NCI-H2171 (cell line): ENCODE measurements at places on chromosomes 7 and 10.

GRCh38 chr10:97782455-97783228 is 10.8 kb upstream of the SFRP5 start:
- DNase-seq = no peak

DNA sequence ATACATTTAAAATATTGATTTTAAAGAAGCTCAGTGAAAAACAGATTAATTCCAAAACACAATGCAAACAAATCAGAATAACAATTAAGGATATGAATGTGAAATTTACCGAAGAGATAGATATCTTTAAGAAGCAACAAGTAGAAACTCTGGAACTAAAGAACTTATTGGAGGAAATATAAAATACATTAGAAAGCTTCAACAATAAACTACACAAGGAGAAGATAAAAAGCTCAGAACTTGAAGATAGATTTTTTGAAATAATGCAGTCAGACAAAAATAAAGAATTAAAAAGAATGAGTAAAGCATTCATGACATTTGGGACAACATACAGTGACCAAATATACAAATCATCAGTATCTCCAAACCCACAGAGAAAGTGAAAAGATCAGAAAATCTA is 43.2 kb downstream of the HIBADH start:
- DNase-seq = no peak

- no peak for DNase-seq
Observed at GRCh38 chr10:112827951-112828350, 122.1 kb upstream of the TCF7L2 start.

DNA sequence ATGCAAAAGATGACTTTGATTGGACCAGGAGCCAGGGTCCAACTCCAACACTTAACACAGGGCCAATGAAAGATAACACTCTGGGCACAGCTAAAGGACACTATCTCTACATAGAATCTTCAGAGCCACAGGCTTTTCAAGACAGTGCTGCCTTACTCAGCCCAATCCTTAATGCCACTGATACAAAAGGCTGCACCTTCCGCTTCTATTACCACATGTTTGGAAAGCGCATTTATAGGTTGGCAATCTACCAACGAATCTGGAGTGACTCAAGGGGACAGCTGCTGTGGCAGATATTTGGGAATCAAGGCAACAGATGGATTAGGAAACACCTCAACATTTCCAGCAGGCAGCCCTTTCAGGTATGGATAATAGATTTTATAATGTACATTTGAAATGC is 160.7 kb downstream of the MALRD1 start:
- peak; percentile 30 for DNase-seq

DNA sequence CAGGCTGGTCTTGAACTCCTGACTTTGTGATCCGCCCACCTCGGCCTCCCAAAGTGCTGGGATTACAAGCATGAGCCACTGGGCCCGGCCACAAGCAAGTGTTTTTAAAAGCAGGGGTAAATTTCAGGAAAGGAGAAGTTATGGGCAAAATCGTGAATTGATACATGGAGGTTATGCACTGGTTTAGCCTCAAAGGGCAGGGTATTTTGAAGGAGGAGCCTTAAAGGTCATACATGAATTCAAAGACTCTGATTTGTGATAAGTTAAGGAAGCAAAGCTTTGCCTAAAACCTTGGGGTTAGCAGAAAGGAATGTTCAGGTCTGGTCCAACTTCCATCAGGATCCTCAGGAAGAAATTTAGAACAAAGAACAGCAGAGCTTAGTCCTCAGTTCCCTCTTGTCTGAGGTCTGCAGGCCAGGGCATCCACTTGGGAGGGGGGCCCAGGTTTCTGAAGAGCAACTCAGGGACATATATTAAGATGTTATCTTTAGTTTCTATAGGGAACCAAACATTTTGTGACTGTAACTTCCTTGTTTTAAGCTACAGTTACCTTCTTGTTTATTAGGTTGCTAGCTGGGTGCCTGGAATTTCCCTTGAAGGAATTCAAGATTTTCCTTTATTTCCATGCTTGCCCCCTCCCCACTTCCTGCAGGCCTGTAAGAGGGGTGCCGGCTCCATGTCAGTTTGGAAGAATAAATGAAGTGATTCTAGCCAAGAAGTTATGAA is 2.8 kb upstream of the REPIN1 start:
- DNase-seq = no peak

DNA sequence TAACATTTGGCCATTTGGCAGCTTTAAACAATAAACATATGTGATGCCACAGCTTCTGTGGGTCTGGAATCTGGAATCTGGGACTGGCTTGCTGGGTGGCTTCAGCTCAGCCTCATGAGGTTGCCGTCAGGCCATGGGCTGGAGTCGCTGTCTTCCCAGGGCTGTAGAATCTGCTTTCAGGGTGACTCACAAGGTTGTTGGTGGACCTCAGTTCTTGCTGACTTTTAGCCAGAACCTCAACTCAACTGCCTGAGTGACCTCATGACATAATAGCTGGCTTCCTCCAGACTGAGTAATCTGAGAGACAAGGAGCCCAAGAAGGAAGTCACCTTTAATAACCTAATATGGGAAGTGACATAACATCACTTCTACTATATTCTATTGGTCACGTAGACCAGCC is 44.6 kb upstream of the TSPAN13 start:
- no peak for DNase-seq

- no peak for DNase-seq
Observed at GRCh38 chr10:45160271-45160670, 155.1 kb downstream of the OR13A1 start.

GRCh38 chr7:157585113-157585861 is 248.5 kb downstream of the DNAJB6 start:
- DNase-seq = no peak

GRCh38 chr10:62083412-62084267 is 182.1 kb downstream of the ARID5B start:
- DNase-seq = peak; percentile 83

DNA sequence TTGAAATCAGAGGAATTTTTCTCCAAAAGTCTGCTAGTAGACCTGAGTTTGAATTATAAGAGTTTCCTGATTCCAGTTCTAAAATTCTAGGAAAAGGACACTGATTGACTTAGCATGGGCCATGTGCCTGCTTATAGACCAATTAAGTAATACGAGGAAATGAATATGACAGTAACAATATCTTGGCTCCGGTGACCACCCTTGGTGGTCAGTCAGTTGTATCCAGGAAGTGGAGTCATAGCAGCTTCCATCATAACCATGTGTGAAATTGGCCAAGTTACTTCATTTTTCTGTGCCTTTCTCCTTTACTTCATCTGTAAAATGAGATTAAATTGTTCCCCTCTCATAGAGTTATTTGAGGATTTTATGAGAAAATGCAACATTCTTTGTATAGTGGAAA is 66.9 kb downstream of the MTPAP start:
- DNase-seq = no peak
